ENCODE measurements at places on chromosomes 12 and 14.

GRCh38 chr12:40921563-40922163, 229.4 kb downstream of the CNTN1 start:
- no peak for DNase-seq

- no peak for DNase-seq
These were observed 52.5 kb downstream of the LMO3 start for GRCh38 chr12:16553457-16553856.

- peak; percentile 9 for DNase-seq
These were observed 342.6 kb upstream of the NAV3 start for GRCh38 chr12:77488041-77488620.

DNA sequence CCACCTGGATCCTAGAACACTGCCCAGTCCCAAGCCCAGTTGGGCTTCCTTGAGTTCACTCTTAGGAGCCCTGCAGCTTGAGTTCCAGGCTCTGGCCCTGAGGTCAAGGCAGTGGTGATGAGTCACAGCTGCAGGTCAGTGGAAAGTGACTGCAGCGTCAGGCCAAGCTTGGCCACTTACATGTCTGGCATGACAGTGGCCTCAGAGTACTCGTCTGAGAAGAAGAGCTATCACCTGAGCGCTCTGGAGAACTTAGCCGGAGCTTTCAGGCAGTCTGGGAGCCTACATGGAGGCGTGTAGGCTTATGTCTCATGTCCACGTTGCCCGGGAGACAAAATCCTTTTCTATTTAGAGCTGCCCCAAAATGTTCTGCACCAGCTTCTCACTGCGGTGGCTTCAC, 75.6 kb downstream of the ARL6IP4 start:
- no peak for DNase-seq

DNA sequence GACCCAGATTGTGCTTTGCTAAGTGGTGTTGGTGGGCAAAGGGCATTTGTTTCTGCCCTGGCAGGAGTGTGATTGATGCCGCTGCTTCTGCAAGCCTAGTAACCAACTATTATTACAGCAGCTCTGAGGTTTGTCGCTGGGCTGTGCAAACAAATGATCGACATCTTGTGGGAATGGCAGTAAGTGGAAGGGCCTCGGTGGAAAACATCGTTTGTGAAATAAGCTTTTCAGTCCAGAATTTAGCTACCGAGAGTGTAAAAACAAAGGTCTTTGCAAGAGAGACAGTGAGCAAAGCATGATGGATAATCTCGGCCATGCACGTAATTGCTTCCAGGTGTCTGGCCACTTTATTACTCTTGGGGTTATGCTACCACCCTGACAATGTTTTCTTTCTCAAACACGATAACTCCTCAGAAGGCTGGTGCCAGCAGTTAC, 397.7 kb upstream of the PRICKLE1 start:
- no peak for DNase-seq

DNA sequence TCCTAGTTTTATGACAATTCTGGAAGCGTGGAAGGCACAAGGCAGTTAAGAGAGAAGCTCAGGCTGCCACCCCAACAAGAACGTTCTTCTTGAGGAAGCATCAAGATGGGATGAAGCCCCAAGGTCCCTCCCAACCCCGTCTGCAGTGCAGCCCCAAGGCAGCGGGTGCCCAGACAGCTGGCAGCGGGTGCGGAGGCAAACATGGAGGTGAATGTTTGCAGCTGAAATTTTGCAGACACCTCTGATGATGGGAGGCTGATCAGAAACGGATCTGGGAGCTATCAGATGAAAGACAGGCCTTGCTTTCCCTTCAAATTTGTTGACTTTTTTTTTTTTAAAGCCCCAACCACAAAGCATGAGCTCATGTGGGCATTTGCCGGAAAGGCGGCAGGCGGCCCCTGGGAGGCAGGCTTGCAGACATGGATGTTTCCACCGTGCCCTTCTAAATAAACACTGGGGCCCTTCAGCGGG, 230.7 kb upstream of the RTL1 start:
- DNase-seq = no peak

DNA sequence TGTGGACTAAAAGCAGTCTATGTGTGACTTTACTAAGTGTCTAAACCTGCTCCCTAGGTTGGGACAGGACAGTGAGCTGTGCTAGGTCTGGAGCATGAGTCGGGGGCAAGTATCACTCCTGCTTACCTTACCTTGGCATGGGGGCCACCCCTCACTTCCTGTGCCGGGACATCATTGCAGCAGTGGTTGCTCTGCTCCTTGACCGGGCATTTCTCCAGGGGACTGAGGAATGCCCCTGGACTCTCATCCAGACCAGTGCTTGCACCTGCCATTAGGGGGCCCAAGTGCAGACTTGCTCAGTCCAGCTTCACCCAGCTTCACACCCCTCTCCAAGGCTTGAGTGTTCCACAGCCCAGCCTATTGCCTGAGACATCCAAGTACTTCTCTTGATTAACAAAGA, 84.7 kb upstream of the NELL2 start:
- no peak for DNase-seq

DNA sequence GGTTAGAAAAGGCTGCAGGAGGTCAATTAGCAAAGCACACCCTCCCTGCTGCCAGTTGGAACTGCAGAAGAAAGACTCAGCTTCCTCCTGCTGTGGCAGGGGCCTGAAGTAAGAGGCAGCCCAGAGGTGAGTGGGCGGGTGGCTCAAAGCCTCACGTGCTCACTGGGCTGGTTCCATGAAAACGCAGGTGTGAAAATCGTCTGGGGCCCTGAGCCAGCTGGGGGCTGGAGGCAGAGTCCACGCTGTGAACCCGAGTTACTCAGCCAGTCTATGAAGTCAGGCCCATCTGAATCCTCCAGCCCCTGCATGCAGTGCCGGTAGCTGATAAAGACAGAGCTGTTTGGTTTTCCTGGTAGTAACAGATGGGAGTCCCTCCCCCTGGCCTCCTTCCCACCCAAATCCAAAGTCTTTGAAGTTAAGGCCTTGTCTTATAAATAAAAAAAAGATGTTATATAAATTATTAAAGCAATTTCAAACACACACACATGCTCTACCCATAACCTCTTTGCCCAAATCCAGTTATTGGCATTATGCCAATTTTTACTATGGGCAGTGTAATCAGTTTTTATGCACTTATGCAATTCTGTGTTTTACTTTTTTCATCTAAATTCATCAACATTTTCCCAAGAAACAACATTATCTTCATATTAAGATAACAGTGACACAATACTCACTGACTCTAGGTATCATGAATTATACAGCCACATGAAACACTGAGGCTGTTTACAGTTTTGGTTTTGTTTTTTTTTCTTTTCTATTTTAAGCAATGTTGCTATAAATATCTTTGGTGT, 57.9 kb upstream of the PNMA1 start:
- DNase-seq = peak; percentile 95

- DNase-seq = no peak
These were observed 25.0 kb upstream of the COCH start for GRCh38 chr14:30849354-30849753.

- peak; percentile 23 for DNase-seq
These were observed 130.7 kb downstream of the CRACR2A start for GRCh38 chr12:3622021-3622821.

- DNase-seq = no peak
These were observed 209.7 kb upstream of the FAR2 start for GRCh38 chr12:28939427-28939826.

DNA sequence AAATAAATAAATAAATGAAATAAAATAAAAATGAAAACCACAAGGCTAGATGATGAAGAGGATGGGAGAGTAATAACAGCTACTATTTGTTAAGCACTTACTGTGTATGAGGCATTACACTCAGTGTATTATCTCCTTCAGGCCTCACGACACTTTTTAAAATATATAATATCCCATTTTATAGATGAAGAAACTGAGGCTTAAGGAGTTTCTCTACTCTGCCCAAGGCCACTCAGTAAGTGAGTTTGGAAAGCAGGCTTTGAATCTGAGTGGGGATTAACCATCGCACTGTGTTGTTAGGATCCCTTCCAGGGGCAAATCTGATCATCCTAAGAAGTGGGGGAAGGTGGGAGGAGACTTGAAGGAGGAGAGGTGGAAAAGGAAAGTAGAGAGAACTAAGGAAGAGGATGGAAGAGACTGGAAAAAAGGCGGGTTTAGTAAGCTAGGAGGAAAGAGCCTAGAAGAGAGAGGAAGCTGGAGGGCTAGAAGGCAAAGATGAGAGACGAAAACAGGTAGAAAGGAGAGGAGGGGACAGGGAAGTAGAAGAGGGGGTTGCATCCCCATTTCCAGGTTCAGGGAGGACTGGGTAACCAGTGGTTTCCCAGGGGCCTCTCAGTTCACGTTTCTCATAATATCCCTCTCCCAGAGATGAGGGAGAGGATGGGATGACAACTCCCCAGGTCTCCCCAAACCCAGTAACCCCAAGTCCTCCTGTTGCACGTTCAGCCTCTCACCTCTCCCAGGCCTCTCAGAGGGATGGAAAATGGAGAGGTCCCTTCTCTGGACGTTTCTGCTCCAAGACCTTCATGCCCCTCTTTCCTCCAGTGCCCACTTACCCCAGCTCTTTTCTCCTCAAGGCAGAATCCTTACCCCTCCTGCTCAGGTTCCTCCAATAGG, 1.7 kb downstream of the STAT6 start:
- DNase-seq = no peak

- DNase-seq = no peak
These were observed 62.5 kb downstream of the PAX9 start for GRCh38 chr14:36724162-36724561.

- DNase-seq = no peak
These were observed 137.3 kb downstream of the C12orf75 start for GRCh38 chr12:105467710-105468366.

- peak; percentile 13 for DNase-seq
These were observed 482 bp upstream of the PSMC1 start for GRCh38 chr14:90255871-90256270.

DNA sequence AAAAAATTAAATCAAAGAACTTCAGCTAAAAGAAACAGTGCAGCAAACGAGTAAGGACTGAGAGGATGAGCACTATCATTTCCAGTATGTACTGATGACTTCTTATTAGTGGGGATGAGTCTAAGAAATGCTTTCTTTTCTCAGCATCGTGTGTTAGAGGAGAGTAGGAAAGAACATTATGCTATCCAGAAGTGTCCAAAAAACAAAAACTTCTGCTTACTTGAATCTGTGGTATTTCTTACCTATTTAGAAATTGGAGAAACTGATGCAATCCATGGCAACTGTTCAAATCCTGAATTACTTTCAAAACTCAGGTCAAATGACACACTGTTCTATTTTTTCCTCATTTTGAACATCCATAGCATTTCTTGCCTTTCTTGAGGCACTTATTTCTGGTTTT, 23.7 kb downstream of the ABCD2 start:
- DNase-seq = no peak

- DNase-seq = no peak
These were observed 273.0 kb upstream of the CRY1 start for GRCh38 chr12:107366322-107366721.
